ENCODE measurements at places on chromosomes 4 and X.

GRCh38 chr4:173119818-173120217 is 48.8 kb upstream of the GALNT7 start:
- no peak for DNase-seq

GRCh38 chr4:128006592-128006991 is 41.4 kb downstream of the ABHD18 start:
- DNase-seq = no peak

GRCh38 chr4:1227816-1228215 is 21.1 kb downstream of the CTBP1 start:
- no peak for DNase-seq

- no peak for DNase-seq
Measured at GRCh38 chr4:11436084-11436483, 7.4 kb upstream of the HS3ST1 start.

DNA sequence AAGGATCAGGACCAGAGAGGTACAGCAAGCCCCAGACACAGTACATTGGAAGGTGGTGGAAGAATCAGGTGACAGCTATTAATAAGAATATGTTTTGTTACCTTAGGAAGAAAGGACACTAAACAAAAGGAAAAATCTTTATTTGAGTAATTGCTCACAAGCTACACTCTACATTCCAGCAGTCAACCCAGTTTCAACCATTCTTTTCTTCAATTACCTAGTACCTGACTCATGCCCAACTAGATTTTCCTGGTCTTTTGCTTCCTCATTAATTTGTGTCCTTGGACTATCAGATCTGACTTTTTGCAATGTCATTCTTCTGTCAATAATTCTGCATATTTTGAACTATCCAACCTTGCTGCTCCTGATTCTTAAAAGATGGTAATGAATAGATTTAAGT is 22.5 kb upstream of the GLRA2 start:
- DNase-seq = no peak

- no peak for DNase-seq
Measured at GRCh38 chr4:85842540-85842939, 367.6 kb downstream of the ARHGAP24 start.
